ENCODE measurements at places on chromosomes 7 and 10.

DNA sequence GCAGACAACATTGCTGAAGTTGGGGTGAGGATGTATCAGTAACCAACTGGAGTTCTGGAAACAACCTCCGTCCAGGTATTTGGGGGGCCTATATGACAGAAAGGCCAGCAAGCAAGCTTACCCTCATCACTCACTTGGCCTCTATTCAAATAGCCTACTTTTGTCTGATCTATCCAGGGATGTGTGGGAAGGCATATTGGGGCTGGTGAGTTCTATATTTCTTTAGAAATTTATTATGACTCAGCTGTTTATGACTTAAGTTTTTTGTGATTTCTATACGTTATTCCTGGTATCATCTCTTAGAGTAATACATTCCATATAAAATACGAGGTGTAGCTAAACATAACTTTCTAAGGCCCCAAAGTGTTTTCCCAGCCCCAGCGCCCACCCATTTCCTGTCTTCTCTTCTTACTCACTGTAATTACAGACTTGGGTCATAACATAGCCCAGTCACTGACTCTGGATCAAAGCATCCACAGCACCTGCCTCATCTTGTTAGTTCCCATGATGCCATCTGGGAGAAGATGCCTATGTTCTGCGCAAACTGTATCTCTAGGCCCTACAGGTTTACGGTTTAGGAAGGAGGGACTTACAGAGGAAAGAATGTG is 18.1 kb downstream of the GARS1 start:
- DNase-seq, result no peak

DNA sequence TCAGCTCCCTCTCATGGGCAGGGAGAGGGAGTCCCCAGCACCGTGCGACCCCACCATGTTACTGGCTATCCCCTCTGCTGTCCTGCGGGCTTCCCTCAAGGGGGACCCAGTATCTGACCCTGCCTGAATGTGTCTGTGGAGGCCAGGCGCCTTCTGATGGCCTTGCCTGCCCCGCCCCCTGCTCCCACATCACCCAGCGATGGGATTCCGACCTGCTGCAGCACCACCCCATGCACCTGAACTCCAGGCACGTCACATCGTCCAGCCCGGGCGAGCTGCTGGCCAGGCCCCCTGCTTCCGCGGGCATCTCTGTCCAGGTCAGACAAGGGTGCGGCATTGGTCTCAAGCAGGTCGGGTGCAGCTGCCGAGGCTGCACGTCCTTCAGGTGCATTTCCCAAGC is 19.0 kb downstream of the LRRC27 start:
- no peak for DNase-seq

DNA sequence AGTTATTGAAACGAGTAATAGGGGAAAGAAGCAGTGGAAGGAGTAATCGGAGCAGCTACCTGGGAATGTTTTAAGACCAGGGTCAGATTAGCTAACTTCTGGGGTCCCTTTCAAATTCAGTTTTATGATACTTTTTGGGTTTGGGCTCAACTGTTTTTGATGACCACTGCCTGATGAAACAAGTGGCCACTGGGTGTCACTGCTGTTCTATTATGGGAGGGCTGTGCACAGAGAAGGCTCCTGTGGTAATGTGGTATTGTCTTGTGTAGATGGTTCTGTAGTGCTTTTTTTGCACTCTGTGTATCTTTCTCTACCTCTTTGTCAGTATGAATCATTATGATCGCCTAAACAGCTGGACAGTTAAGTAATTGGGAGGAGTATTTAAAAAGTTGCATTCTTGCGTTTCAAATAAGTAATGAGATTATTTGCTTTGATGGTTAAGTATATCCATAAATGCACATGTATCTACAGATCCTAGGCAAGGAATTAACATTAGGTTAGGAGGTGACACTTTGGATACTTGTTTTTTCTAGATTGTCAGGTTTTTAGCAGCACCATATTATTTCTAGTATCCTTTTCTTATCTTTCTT is 128.4 kb downstream of the ABCA13 start:
- peak; percentile 35 for DNase-seq

DNA sequence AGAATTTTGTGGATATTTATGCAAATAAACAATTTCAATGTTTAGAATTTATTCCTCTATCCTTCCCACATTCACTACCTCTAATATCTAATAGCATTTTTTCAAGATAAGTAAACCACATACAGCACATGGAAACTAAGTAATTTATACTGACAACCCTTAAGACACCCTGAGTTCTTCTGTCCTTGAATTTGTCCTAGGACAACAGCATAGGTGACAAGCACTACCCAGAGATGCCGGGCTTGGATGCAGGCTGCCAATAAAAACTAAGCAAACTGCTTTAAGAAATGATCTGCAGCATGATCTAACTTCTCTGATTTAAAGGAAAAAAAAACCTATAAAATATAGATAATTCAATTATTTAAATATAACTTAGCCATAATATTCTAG is 22.7 kb downstream of the NT5C3A start:
- no peak for DNase-seq

DNA sequence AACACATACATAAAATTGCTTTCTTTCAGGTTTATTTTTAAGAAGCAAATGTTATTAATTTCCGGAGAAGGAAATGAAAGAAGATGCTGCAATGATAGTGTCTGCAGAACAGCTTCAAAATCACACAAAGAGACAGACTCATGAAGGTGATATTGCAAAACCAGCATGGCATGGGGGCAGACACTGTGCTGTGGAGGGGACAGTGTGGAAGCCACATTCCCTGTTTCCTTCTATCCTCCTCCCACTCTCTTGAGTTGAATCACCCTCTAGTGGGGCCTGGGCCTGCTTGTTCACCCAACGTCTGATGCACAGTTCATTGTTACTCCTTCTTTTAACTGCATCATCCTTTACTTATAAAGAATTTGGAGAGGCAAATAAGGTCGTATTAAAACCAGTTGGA is 104.0 kb upstream of the INSIG1 start:
- no peak for DNase-seq

DNA sequence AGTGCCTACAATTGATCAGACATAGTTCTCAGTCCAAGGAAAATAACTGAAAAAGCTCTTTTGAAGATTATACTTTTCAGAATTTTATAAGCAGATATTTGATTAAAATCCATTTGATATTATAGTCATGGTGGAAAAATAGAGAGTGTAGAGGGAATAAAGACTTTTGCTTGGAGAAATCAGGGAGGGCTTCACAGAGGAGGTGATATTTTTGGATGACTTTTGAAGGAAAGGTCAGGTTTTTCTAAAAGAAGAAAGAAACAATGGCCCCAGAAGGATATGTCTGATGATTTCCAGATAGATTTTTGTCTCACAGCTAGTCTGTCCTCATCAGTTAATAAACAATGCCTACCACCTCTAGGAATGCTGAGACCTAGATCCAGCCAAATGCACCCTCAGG is 806.3 kb upstream of the CELF2 start:
- DNase-seq, result no peak

- no peak for DNase-seq
These were observed 33.9 kb downstream of the SGPL1 start for GRCh38 chr10:70849582-70850016.

GRCh38 chr7:157073335-157073734 is 62.9 kb upstream of the MNX1 start:
- no peak for DNase-seq

- no peak for DNase-seq
These were observed 47.8 kb downstream of the COBL start for GRCh38 chr7:51268859-51269258.

GRCh38 chr7:99944497-99945070 is 15.2 kb upstream of the GJC3 start:
- DNase-seq, result no peak

DNA sequence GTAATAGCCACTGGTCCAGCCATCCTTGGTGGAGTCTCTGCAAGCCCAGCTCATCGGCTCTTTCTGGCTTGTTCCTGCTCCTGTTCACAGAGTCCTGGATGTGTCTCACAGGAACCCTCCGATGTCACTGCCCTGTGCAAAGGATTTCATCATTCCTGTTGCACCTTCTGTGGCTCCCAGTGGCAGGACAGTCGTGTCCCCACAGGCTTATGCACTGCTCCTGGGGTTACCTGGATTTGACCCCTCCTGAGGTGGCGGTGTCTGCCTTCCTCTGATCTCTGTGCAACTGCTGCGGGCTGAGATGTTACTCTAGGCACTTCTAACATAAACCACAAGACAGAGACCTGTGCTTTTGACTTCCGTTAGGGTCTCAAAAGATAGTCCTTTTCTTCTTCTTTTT is 30.6 kb downstream of the APBB1IP start:
- DNase-seq, result no peak

DNA sequence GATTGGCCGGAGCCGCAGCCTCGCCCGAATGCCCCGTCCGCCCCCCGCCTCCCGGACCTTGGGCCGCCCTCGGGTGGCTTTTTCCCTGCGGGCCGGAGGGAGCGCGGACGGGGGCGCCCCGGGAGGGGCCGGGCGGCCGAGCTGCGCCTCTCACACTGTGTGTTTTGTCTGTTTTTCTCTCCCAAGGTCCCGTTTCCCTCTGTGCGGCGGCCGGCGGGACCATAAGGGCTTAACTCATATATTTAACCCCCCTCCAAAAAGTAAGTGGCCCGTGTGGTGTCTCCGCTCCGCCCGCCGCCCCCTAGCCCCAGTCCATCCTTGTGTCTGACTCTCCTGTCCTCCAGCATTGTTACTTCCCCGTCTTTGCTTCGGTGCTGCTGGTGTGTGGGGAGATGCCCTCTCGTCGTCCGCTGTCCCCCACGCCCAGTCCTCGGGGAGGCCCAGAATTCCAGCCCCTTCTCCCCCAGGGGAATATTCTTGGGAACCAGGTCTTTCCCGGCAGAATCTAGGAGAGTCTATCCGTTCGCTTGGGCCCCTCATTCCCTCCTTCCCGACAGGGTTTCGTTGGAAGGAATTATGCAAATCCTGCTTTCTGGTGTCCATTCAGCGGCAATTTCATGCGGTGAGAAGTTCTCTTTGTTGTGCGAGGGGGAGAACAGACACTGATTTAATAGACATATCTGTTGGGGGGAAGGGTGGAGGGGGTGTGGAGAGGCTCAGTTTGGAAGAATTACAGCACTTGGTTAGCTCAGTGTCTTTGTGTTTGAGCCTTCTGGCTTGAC is 1.3 kb downstream of the LCOR start:
- no peak for DNase-seq

DNA sequence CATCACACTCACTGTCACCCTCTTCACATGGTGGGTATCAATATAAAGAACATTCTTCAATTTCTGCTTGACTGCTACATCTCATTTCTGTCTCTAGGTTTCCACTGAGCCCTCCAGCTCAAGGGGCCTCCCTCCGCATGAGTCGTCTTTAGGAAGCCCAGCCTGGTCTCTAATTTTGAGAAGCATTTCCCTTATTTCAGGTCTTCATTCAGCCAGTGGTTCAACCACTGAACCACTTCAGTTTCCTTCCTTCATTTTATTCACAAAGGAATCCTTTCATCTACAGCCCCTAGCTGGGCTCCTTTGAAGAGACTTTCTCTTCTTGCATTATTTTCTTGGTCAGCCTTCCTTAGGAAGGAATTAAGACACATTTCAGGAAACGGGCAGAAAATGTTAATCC is 257.4 kb downstream of the KCNMA1 start:
- DNase-seq, result no peak

GRCh38 chr7:21454182-21454581 is 26.3 kb downstream of the SP4 start:
- no peak for DNase-seq

DNA sequence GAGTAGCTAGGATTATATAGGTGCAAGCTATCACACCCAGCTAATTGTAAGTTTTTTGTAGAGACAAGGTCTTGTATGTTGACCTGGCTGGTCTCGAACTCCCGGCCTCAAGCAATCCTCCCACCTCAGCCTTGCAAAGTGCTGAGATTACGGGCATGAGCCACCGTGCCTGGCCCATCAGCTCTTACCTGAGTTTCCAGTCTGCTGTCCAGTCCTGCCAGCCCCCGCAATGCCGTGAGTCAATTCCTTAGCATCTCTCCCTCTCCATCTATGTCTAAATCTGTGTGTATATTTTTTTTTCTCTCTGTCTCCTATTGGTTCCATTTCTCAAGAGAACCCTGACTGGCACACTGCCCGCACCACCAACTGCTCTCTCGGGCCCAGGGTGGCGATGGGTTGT is 127.6 kb downstream of the ACTR3B start:
- no peak for DNase-seq

- no peak for DNase-seq
These were observed 18.8 kb downstream of the NUDT1 start for GRCh38 chr7:2260820-2261219.

GRCh38 chr10:101403161-101403560 is 49.2 kb downstream of the BTRC start:
- no peak for DNase-seq

DNA sequence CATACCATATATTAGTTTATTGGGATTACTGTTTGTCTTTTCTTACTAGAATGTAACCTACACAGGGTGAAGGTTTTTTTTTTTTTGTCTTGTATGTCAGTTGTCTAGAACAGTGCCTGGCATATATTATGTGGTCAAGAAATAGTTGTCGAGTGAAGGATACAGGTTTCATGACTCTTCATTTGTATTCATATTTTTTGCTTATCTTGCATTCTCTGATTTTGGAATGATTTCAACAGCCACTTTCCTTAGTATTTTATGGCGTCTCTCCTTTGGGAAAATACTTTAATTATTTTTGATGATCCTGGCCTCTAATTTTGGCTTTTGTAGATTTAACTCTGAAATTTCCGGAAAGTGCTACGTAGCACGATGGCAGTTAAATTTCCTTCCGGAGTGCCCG is 12.4 kb downstream of the RBM33 start:
- no peak for DNase-seq

GRCh38 chr7:33190688-33191304 is 61.4 kb downstream of the BBS9 start:
- DNase-seq, result no peak

GRCh38 chr7:157949711-157950110 is 612.9 kb downstream of the DNAJB6 start:
- no peak for DNase-seq
